ENCODE measurements at places on chromosomes 3 and 15. TPM values are rescaled to one million over a fixed set of nuclear protein-coding genes. Genes with fewer than 3 reads are reported as not detected.

Gene GRM7
- 0.66 TPM for total RNA-seq

Gene TMEM212
- total RNA-seq, result not detected

Gene NEDD4
- 17.7 TPM for total RNA-seq

Gene ROPN1B
- 41.5 TPM for total RNA-seq

Gene TERC
- 10.4 TPM for total RNA-seq

Gene GPR62
- total RNA-seq, result not detected

Gene RTF1
- 22.6 TPM for total RNA-seq

Gene CYP11A1
- total RNA-seq, result not detected

Gene GOLGA6B
- not detected for total RNA-seq

Gene SEMA3B
- 0.96 TPM for total RNA-seq

GRCh38 chr15:66186049-66186825 is 67.3 kb downstream of the MEGF11 start:
- no peak for DNase-seq

DNA sequence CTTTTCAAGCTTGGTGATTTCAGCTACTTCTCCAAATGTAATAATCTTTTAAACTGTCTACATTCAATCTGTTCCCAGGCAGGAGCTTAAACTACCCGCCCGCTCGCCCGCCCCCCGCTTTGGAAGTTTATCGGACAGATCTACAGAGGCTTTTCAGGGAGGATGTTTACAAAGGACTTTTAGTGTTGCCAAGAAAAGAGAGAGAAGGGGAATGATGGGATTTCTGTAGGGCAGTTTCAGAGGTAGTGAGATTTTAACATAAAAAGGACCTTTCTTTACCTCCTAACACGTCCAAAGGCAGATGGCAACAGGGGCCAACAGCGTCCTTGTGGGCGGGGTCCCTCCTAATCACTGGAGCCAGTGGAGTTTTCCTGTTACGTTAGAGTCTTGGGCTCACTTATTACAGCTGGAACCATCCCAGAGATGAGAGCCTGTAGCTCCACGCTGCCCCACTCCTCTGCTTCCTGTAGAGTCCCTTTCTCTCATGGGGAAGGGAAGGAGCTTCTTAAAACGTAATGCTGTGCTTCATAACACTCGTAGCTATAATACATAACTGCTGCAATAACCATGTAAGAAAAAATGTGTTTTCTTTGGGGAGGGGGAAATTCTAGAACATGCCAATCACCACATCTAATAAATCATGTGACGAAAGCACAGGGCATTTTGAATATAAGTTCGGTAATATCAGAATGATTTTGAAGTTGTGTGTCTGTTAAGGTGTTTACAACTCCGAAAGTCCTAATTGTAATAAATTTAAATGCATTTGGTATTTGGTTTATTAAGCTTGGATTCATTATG is 30.9 kb downstream of the HES1 start:
- no peak for DNase-seq

DNA sequence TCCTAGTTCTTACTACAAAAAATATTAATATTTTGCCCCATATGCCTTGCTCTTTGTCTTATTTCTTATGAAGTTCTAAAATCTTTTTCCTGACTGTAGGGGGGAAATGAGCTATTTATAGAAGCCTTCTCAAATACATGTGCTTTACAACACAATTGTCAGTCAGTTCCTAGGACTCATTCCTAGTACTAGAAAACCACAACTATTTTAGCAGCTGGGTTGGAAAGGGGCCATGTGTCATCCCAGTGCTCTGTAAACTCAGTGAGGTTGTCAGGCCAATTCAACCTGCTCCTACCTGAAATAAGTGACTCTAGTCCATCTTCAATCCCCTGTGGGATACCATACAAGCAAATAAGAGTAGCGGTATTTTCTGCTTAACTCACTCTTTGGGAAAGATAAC is 153.8 kb downstream of the ULK4 start:
- peak; percentile 31 for DNase-seq

- DNase-seq, result no peak
Observed at GRCh38 chr15:32105258-32106241, 75.2 kb downstream of the CHRNA7 start.

GRCh38 chr3:49027634-49028033 is 1.6 kb downstream of the IMPDH2 start:
- DNase-seq, result no peak

GRCh38 chr3:111621535-111621934 is 26.4 kb upstream of the ZBED2 start:
- DNase-seq, result peak; percentile 78

- no peak for DNase-seq
Observed at GRCh38 chr3:194928831-194929577, 243.3 kb downstream of the FAM43A start.

- peak; percentile 5 for DNase-seq
Observed at GRCh38 chr15:99425657-99426301, 140.0 kb upstream of the MEF2A start.

- DNase-seq, result no peak
Observed at GRCh38 chr3:113212844-113213375, 1.6 kb downstream of the BOC start.

DNA sequence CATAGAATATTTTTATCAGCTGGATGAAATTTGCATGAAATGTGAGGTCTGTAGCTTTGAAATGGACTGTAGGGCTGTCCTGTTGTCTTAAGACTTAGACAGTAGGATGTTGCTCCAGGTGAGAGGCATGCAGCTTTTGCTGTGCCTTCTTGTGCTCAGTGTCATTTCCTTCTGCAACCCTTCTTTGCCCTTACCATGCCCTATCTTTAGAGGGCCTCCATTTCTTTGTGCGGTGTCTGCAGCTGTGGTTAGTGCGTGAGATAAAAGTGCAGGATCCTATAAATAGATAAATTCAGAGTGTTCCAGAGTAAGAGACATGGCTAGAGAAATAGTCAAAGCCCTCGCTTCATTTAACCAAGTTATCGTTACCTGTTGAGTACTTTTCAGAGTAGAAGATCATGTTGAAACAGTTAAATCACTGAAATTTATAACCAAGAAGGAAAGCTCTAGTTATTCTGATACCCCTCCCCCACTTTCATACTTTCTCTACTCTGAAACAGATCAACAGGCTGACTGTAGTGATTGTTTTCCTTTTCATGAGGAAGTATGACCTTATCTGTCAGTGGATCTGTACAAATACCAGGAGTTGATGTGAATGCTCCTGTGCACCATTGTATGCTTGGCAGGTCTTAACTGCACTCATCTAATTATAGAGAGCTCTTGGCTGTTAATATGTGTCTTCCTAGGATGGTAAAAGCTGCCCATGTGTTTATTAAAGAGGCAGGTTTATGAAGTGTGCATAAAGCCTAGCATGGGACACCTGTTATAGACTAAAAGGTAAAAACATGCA is 18.2 kb downstream of the EIF3J start:
- no peak for DNase-seq

DNA sequence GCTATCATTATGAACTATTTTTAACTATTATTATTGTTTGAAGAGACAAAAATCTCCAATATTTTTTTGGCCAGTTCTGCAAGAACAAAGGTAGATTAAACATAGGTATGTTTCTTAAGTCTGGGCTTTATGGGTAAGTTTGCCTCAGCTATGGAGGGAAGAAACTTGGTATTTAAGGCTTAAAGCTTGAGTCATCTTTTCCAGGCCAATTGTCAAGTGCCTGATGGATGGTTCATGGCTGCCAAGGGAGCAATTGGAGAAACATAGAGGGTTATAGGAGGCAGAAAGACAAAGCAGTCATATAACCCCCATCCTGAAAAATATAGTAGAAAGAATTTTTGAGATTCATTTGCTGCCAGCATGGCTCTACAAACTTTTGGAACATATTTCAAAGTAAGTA is 7.2 kb upstream of the STAC start:
- DNase-seq, result no peak

DNA sequence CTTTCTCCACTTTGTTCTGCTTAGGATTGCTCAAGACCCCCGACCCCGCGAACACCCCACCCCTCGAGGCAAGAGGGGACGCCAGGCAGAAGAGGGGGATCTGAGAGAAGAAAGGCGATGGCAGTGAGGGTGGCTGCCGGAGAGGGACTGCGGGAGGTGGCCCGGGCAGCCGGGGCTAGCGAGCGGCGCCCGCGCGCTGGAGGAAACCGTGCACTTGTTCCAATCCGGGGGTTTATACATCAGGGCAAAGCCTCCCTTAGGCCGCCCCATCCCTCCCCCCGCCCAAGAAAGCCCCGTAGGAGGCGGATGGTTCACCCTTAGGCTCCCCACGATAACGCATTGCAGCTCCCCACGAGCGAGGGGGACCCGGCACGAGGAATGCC is 475 bp downstream of the ERC2 start:
- DNase-seq, result no peak

GRCh38 chr3:39187372-39188155 is 4.8 kb downstream of the XIRP1 start:
- DNase-seq, result no peak

DNA sequence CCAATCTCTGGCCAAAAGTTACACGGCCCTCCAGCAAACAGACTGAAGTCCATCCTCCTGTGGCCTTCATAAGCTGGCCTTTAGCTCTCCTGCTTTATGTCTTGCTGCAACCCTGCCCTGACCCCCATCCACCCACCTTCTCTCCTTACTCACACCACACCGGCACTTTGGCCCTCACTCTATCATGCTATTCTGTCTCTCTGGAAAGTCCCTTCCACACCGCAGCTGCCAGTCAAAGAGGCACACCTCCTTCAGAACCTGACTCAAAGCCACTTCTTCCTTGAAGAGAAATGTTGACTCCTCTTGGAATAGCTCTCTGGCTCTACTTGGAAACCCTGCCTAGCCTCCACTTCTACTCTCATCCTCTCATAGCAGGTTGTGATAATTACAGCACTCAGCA is 4.5 kb downstream of the GPR156 start:
- no peak for DNase-seq

DNA sequence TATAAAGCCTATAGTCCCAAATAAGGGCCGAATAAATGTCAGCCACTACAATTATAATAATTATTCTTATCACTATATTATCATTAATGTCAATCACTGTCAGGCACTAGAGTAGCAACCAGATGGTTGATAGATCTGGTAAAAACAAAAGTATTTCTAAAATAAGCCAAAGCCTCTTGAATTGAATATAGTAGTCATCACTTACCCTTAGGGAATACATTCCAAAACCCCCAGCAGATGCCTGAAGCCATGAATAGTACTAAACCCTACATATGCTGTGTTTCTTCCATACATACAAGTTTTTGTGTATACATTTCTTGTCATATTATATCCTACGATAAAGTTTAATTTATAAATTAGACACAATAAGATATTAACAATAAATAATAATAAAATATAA is 59.1 kb downstream of the LRRC3B start:
- DNase-seq, result no peak

DNA sequence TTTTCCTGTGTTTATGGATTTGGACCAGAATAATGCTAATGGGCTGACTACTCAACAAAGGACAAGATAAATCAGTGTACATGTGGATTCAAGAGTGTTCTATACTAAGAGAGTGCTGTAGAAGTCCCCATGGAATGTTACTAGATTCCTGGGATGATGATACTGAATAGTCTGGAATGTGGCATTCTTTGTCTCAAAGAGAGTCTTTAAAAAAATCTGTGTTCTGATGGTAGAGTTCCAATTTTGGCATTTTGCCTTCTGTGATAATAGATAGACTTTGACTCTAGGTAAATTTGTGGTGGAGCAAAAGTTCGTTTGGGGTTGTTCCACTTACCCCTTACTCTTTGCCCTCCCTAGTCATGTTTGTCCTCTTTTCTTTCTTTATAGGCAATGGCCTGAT is 43.7 kb downstream of the NMD3 start:
- DNase-seq, result no peak

GRCh38 chr15:90062023-90062442 is 40.2 kb downstream of the IDH2 start:
- no peak for DNase-seq

DNA sequence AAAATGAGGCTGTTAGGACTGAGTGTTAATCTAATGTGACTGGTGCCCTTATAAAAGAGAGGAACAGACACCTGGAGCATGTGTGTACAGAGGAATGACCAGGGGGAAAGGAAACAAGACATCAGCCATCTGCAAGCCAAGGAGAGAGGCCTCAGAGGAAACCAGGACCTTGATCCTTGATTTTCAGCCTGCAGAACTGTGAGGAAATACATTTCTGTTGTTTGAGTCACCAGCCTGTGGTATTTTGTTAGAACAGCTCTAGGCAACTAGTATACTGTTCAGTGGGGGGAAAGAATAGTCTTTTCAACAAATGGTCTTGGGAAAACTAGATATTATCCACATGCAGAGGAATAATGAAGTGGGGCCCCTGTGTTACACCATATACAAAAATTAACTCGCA is 80.6 kb downstream of the CCR1 start:
- DNase-seq, result peak; percentile 4

DNA sequence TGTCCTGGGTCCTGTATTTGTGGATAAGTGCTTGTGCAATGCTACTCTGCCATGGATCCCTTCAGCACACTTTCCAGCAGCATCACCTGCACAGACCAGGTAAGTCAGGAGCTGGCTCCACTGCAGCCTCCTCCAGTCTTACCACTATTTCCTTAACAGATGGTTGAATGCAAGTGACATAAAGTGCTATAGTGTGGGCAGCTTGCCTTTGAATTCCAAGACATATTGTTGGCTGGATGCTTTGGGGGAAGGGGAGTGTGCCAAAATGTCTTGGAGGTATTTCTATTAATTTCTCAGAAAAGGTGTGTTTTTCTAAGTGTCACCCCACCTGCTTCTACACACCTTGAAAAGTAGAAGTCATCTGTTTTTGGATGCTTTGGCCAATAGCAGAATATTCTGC is 352.2 kb upstream of the SUCLG2 start:
- DNase-seq, result no peak

- DNase-seq, result no peak
Observed at GRCh38 chr15:77897896-77898406, 179.6 kb downstream of the TBC1D2B start.

DNA sequence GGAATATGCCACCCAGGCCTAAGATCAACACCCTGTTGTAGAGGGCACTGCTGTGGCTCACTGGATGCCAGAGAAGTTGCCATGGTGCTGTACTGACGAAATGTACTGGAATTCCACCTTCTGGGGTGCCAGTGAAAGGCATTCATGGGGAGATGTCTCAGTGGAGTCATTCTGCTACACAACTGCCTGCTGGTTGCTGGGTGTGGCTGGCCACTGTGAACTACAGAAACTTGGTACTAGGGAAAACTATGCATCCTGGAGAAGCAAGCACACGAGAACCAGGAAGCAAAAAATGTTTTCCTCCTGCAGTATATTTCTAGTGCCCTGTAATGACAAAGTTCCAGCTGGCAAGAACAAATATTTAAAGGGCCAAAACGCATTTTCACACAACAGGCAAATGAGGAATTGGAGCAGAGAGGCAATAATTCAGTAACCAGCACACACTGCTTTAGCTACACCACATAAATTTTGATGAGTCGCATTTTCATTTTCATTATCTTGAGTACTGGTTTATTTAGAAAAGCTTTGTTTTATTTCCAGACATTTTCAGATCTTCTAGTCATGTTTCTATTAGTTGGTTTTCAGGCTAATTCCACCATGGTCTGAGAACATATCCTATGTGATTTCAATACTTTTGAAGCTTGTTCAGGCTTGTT is 18.3 kb upstream of the RFX7 start:
- DNase-seq, result no peak

- DNase-seq, result no peak
Observed at GRCh38 chr3:46913644-46914043, 36.1 kb downstream of the PTH1R start.
